ENCODE measurements at places on chromosomes 5 and 9.

- DNase-seq = no peak
These were observed 155.0 kb downstream of the TMEM167A start for GRCh38 chr5:82922086-82922734.

GRCh38 chr9:35518225-35518821 is 28.4 kb downstream of the RUSC2 start:
- DNase-seq = no peak

DNA sequence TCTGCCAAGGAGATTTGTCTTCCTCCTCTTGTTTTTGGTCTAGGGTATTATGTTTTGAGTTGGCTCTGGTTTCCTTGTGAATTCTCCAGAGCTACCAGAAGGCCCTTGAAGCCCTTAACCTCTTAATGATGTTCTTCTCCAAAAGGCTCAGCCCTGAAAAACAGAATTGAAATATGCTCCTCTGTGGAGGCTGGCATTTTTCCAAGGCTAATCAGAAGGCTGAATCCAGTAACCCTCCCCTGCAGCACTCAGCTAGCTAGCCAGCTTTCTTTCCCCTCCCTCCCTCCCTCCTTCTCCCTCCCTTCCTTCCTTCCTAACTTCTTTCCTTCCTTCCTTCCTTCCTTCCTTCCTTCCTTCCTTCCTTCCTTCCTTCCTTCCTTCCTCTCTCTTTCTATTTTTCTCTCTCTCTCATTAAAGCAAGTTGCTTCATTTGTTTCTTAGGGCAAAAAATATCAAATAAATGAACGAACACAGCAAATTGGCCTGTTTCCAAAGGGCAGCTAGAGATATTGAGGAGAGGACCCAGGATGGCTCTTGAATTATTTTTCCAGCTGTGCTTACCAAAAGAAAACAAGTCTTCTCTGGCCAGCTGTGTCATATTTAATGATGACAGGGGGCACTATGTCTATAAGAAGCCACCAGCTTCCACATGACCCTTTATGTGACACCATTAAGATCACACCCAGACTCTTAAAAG is 38.7 kb downstream of the JAKMIP2 start:
- DNase-seq = no peak

DNA sequence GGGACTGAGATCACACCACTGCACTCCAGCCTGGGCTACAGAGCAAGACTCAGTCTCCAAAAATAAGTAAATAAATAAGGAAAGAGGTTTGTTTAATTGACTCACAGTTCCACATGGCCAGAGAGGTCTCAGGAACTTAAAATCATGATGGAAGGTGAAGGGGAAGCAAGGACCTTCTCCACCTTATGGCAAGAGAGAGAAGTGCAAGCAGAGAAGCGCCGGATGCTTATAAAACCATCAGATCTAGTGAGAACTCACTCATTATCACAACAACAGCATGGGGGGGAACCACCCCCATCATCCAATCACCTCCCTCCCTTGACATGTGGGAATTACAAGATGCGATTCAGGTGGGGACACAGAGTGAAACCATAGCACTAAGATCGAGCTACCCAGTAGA is 22.8 kb upstream of the RGMB start:
- no peak for DNase-seq

DNA sequence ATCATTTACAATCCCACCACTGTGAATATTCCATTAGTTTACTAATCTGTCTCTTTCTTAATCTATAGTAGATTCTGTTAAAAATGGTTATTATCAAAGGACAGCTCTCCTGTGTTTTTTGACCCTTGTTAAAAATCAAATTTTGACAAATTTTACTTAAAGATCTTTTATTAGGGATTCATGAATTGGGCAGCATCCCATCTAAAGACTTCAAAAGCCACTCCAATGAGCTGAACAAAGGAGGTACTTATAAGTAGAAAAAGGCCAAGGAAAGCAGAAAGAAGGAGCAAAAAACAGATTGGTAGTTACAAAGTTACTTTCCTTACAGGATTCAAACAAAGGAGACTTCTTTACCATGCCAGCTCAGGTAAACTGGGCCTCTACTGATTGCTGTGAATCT is 44.5 kb upstream of the PTPDC1 start:
- DNase-seq = no peak

DNA sequence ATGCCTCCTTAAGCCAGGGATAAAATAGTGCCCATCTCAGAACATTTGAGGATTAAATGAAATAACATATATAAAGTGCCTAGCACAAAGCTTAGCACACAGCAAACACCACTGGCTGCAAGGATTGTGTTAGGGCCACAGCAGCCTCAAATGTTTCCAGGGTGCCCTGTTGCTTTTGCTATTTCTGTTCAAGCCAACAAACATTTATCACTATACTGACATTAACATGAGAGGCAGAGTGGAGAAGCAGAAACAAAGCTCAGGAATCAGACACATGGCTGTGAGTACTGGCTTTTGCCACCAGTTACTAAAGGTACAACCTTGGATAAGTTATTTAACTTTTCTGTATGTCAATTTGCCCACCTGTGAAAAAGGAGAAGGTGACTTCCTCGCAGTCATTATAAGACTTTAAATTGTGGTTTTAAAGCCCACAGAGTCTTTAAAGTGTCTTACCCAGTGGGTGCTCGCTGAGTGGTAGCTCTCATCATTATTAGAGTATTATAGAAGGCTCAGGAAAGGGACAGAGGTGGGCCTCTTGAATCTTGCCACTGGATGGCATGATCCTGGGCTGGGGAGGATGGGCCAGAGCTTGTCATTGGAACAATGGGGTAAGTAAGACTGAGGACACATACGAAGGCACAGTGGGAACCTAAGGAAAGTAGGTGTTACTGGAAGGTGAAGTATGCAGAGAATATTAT is 98.2 kb downstream of the MARCHF3 start:
- DNase-seq = no peak

- DNase-seq = no peak
These were observed 25.6 kb downstream of the TGFBI start for GRCh38 chr5:136054142-136055019.

GRCh38 chr9:97773091-97773490 is 76.0 kb upstream of the XPA start:
- no peak for DNase-seq

- no peak for DNase-seq
These were observed 3.5 kb upstream of the ZNF618 start for GRCh38 chr9:113872485-113873143.

DNA sequence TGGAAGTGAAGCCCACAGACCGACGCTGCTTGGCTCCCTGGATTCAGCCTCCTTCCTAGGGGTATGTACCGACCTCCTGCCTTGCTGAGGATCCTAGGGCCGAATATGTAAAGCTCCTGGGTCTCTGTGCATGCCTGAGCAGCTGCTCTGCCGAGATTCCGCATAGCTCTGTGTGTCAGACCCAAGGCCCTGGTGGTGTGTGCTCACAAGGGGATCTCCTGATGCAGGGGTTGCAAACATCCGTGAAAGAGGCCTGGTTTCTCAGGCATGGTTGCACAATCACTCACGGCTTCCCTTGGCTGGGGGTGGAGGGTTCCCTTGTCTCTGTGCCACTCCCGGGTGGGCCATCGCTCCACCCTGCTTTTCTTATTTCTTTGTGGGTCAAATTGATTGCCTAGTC is 19.9 kb upstream of the SVEP1 start:
- no peak for DNase-seq

- no peak for DNase-seq
These were observed 19.7 kb downstream of the WWC1 start for GRCh38 chr5:168311061-168311566.

DNA sequence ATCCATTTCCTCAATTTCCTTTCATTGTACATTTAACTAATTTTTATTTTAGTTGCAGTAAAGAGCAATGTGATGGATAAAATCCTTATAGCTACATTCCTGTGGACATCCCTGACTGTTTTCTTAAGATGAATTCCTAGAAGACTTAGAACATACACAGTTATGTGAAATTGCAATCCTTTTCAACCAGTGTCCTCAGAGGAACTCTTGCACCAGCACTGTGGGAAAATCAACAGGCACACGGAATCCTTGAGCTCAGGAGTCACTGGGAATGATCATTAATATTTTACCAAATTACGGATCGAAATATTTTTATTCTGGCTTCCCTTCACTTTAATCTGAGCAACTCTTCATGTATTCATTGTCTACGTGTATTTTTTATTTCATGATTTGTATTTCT is 901.9 kb upstream of the WWC1 start:
- no peak for DNase-seq

DNA sequence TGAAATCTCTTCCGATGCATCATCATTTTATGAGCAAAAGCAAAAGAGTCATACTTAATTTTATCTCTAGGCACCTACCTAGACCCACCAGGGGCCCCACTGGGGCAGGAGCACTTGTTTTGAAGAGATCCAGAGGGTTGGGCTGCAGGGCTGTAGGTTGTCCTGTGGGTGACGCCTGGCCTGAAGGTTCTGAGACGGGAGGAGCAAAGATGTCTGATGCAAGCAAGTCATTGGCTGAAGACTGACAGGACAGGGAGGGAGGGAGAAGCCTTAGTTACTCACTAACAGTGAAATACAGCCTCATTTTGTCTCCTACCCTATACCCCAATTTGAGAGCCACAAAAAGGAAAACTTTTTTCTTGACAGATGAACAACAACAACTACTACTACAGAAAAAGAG is 17.1 kb upstream of the C9 start:
- no peak for DNase-seq

DNA sequence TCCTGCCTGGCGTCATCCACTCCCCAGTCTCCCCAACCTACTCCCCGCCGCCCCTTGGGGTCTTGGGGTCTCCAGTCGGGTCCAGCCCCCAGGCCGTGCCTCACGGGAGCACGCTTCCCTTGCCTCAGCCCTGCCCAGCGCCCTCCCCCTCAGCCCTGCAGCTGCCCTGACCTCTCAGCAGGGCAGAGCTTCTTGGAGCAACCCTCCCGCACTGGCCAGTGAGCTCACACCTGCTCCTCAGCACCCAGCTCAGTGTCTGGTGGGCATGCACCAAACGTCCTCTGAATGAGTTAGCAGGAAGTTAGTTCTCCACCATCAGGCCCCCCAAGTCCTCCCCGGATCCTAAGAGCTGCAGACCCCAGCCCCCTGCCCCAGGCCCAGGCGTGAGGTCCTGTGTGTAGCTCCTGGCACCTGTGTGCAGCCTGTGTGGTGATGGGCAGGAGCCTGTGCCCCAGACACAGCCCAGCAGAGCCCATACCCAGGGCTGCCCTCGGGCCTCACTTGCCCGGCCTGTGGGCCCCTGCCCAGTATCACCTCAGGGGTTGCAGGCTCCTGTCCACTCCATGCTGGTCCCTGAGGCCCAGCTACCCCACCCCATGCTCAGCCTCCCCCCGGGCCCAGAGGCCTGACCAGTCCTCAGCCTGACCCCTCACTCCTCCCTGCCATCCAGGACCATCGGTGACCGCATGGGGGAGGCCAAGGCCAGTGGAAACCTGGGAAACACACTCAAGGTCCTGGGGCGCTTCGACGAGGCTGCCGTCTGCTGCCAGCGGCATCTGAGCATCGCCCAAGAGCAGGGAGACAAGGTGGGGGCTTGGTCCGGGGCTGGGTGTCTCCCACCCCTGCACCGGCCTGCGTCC is 8.2 kb downstream of the GPSM1 start:
- no peak for DNase-seq

DNA sequence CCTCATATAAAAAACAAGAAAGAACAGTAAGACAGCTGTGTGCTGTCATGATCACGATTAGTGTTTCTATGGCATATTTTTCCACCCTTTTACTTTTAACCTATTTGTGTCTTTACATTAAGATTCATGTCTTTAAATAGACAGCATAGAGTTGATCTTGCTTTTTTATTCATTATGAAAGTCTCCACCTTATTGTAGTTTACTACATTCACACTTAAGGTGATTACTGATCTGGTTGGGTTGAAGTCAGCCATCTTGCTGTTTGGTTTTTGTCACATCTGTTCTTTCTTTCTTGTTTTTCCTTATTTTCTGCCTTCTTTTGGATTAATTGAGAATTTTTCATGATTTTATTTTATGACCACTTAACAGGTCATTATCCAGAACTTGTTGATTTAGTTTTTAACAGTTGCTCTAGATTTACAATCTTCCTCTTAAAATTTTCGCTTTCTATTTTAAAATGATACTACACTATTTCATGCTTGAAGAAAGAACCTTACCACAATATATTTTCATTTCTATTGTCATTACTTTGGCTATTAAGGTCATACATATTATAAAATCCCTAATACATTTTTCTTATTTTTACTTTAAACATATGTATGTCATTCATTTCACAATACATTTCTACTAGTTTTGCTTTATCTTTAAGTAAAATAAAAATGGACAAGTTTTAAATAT is 292.5 kb downstream of the SH3GL2 start:
- no peak for DNase-seq

GRCh38 chr5:170273968-170274710 is 23.4 kb downstream of the LCP2 start:
- DNase-seq = no peak

- DNase-seq = no peak
These were observed 57.7 kb downstream of the DCP2 start for GRCh38 chr5:113034182-113034773.

Measured in stimulated activated CD8-positive, alpha-beta memory T cell treated with anti-CD3 and anti-CD28 coated beads, Interleukin-12 subunit alpha, Interleukin-12 subunit beta, amount 100 ng/mL, for 4 hours (primary cell).